AG09319 (cell line): ENCODE measurements at places on chromosomes 12 and 14.
A peak's percentile ranks its signal among the peaks of the same experiment; 100 is the strongest.

DNA sequence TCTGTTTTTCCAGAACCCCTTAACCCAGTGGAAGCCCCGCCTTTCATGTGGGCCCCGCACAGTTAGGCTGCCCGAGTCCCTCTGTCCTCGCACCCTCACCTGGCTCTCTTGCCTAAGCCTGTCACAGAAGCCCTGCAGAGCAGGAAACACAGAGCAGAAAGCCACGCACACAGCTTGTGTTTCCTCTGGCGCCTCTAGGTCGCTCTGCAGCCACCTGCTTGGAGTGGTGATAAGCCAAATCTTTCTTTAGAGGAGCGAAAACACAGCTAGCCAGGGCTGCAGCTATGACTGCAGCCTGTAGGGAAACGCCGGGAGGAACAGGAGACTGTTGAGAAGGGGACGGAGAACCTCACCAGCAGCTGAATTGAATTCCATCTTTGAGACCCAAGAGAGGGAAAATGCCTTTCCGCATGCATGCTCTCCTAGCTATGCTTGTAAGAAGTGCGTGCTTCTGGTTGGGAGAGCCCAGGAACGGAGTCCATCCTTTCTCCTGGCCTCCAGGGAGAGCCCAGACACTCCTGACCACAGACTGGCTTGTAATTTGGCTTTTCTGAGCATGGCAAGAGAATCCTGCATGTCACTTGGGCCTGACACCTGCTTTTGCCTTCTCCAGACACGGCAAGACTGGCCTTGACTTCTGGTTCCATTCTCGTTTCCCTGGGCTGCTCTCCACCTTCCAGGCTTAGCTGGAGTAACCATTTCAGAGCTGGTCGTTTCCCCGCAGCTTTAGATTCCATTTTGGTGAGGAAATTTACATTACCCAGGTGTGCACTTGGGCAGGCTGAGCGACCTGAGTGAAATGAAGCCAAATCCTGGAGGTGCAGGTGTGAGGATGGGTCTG is 301.6 kb downstream of the CACNA1C start:
- DNase-seq: no peak

DNA sequence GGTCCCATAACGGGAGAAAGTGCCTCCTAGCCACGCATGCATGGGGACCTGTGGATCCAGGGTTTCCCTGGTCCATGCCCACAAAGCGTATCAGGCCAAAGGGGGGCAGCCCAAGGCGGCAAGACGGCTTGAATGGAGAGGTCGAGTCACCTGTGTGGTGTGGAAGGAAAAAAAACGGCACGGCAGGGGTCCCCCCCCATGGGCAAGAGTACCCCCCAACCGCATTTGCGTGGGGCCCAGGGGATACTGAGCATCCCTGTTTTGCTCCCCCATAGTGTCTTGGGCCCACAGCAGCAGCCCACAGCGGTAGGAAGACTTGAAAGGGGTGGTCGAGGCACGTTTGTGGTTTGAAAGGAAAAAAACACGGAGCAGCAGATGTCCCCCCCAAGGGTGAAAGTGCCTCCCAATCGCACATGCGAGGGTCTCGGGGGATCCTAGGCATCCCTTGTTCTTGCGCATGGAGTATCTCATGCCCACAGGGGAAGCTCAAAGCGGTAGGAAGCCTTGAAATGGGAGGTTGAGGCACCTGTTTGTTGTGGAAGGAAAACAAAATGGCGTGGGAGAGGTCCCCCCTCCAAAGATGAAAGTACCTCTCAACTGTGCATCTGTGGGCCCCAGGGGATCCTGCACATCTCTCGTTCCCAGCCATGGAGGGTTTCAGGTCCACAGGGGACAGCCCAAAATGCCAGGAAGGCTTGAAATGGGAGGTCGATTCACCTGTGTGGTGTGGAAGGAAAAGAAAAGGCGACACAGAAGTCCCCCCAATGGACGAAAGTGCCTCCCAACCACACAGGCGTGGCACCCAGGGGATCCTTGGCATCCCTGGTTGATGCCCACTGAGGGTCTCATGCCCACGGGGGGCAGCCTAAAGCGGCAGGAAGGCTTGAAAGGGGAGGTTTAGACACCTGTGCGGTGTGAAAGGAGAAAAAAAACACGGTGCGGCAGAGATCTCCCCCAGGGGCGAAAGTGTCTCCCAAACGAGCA is 577.5 kb downstream of the ALG10 start:
- no peak for DNase-seq

GRCh38 chr12:56198836-56199235 is 9.6 kb upstream of the SMARCC2 start:
- DNase-seq: no peak

DNA sequence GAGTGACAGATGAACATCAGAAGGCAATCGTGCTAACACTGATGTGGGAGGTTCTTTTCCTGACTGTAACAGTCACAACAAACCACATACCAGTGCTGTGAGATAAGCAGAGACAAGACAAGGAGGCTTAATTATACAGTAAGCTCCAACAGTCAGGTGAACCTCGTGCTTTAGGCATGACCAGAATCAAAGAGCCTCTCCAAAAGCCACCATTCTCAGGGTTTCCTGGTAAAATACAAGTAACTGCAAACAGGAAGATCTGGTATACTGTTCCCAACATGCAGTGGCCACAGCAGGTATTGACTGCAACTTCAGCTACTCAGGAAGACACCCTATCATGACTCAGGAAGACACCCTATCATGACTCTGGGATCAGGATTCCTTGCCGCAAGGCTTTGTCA is 47.3 kb upstream of the GTF2A1 start:
- DNase-seq: no peak

DNA sequence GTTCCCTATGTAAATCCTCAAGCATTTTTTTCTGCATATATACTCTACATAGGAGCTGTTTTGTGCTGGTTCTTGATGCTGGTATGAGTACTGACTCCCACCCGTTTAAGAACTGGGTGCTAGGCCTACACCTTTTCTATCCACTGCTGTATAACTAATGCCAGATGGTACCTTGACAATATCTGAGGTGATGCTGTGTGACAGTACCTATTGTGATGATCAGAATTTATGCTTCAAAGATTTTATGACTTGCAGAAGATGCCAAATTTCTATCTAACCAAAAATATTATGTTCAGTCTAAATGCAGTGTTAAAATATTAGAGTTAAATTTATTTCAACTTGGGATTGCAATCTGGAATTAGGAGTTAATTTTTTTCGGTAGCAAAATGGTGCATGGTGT is 272.3 kb upstream of the NOVA1 start:
- DNase-seq: no peak

- no peak for DNase-seq
Measured at GRCh38 chr12:104930388-104931326, 27.4 kb downstream of the SLC41A2 start.

DNA sequence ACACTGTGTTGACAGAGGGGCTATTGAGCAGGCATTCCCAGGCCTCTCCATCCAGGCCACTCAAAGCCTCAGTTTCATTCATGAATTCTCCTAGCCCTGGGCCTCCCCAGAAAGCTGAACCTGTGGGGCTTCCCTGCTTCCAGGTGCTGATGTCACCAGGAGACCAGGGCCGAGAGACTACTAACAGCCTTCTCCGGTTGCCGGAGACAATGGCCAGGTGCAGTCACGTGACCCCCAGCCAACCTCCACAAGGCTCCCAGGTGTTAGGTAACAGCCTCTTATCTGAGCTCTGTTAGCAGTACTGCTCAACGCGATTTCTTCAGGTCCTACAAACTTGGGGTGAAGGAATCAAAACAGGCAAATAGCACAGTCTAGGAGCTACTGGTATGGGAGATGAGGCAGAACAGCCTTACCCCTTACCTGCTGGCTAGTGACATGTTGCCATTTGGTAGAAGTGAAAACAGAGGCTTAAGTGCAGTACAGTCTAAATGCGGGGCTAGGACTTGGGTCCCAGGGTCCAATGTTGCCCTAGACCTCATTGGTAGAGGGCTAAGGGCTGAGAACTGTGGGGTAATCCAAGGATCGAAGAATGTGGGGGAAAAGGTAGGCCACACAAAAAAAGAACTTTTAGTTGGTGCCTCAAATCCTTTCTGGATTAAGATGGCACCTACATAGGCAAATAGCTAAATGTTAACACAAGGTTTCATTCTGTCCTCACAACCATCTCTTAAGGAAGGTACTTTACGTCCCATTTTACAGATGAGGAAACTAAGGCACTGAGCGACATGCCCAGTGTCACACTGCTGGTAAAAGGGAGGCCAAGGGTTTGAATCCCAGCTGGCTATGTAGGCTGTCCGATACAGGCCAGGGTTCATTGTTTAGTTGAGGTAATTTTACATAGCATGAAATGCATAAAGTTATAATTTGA is 3.8 kb downstream of the CCDC88C start:
- DNase-seq: no peak

- no peak for DNase-seq
Measured at GRCh38 chr12:30967026-30967425, 40.5 kb downstream of the TSPAN11 start.

DNA sequence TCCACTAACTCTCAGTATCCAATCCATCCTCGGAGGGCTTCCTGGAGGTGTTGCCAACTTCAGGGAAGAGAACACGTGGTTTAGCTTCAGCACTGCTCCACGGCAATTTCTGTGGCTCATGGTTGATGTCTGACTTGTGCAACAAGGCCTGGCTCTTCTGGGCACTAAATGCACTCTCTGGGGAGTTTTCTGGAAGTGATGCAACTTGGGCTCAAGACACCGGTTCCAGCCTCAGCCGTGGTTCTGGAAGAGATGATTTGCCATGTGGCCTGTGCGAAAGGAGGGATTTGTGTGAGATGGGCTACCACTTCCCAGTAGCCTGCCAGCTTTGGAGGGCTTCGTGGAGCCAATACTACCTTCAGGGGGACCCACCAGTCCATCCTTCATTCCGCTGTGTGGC is 118.6 kb upstream of the RTL1 start:
- no peak for DNase-seq

GRCh38 chr12:91717804-91718203 is 427.8 kb downstream of the BTG1 start:
- no peak for DNase-seq

DNA sequence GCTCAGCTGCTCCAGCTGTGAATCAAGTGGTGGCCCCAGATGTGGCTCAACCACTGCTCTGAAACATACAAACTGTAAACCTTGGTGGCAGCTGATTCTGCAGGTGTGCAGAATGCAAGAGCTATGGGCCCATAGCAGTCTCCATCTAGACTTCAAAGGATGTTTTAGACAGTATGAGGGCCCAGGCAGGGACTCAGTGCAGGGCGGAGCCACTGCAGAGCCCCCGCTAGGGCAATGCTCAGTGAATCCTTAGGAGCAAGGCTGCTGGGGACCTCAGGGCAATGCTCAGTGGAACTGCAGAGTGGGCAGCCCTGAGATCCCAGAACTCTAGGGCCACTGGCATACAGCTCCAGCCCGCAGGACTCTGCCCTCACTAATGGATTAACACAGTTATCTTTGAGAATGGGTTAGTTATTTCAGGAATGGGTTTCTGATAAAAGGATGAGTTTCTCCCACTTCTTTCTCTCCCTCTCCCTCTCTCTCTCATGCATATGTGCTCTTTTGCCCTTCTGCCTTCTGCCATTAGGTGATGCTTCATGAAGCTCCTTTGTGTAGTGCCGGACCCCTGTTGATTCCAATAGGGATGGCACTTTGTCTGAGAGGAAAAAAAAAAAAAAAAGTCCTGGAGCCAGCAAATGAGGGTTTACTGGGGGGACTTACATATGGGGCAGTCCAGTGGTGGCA is 48.4 kb upstream of the JDP2 start:
- DNase-seq: no peak

GRCh38 chr12:7877420-7877819 is 4.7 kb upstream of the SLC2A14 start:
- no peak for DNase-seq

DNA sequence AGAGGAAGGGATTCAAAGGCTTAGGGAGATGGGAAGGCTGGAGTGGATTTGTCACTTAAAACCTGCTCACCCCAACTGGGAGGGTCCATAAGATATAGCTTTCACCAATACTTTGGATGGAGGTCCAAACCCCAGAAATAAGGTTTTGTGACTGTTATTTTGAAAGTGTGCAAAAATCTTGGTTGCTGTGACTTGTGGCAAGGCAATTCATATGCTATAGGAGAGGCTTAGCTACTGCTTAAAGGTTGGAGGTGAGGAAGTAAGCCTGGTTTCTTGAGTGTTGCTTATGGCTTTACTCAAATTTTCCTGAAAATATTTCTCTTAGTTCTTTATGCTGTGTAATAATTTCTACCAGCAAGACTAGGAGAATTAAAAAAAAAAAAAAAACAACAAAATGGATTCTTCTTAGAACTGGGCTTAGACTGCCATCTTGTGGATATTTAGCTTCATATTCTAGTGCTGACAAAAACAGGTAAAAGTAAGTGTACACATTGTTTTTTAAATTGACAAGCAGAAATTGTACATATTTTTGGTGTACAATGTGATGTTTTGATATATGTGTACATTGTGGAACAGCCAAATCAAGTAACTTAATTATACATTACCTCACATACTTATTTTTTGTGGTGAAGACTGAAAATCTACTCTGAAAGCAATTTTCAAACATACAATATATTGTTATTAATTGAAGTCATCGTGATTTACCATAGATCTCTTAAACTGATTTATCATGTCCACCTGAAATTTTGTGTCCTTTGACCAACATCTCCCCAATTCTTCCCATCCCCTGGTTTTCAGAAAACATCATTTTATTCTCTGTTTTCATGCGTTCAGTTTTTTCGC is 23.0 kb downstream of the PDE6H start:
- peak; percentile 37 for DNase-seq

- DNase-seq: no peak
Measured at GRCh38 chr12:65004270-65004669, 116.8 kb downstream of the WIF1 start.

- DNase-seq: no peak
Measured at GRCh38 chr14:85336817-85337216, 193.1 kb upstream of the FLRT2 start.

- DNase-seq: no peak
Measured at GRCh38 chr12:27572486-27573255, 48.7 kb downstream of the PPFIBP1 start.

DNA sequence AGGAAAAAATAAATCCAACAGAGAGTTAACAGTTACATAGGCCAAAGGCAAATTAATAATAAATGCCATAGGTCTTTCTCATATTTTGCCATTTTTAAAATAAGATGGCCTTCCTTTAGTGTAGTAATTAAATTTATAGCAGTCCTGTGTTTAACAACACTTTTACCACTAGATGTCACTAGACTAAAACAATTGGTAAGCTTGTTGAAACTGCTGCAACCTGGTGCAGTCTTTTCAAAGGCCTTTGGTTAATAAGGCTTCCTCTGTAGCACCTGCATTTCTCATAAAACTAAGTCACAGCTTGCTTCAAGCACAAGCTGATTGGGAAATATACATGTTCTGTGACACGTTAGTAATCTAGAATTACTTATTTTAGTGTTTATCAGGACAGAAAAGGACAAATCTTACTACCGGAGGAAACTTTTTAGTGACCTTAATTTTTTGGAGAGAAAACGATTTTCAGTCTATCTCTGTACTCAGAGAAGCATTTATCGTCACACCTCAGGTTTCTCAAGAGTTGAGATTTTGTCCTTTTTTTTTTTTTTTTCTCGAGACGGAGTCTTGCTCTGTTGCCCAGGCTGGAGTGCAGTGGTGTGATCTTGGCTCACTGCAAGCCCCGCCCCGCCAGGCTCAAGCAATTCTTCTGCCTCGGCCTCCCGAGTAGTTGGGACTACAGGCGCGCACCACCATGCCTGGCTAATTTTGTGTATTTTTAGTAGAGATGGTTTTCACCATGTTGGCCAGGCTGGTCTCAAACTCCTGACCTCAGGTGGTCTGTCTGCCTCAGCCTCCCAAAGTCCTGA is 20.0 kb downstream of the BORCS5 start:
- DNase-seq: peak; percentile 60

- DNase-seq: no peak
Measured at GRCh38 chr12:25960143-25960542, 1.7 kb downstream of the RASSF8 start.

GRCh38 chr14:105324080-105324778 is 9.7 kb downstream of the PACS2 start:
- DNase-seq: no peak

GRCh38 chr12:124036657-124037109 is 63.7 kb downstream of the ZNF664 start:
- no peak for DNase-seq
